ENCODE measurements at places on chromosomes 1 and 21.

GRCh38 chr1:201395936-201396335 lies 3.2 kb downstream of the LAD1 start:
- no peak for DNase-seq

DNA sequence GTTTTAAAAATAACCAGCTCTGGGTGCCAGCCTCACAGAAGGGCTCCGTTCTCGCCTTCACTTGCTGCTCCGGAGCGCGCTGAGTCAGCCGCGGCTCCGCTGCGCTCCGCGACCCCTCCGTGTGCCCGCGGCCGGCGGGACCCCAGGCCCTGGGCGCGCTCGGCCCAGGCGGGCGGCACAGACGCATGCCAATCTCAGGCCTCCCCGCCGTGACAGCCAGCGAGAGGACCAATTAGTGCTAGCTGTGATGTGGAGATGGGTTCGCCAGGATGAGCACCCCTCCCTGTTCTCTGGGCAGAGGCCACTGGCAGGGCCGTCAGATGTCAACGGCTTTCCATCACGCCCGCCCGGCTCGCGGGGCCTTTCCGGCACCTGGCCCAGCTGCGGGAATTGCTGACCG lies 293.8 kb downstream of the SPATA17 start:
- no peak for DNase-seq

GRCh38 chr1:207673399-207673798 lies 28.5 kb downstream of the CR1L start:
- DNase-seq, result peak; percentile 3

- DNase-seq, result no peak
Observed at GRCh38 chr1:81505831-81506230, 294.9 kb upstream of the ADGRL2 start.
